ENCODE measurements at places on chromosomes 5 and 9. TPM values are rescaled to one million over a fixed set of nuclear protein-coding genes. Genes with fewer than 3 reads are reported as not detected.

ZFP2 gene
- polyA plus RNA-seq: 3.1 TPM

C7 gene
- polyA plus RNA-seq: 158 TPM

GABRA6 gene
- polyA plus RNA-seq: not detected

SMC2 gene
- 2.5 TPM for polyA plus RNA-seq

DPYSL3 gene
- 7.1 TPM for polyA plus RNA-seq

NDUFA8 gene
- 264 TPM for polyA plus RNA-seq

SPINK7 gene
- 1.8 TPM for polyA plus RNA-seq

ARL14EPL gene
- not detected for polyA plus RNA-seq

DNA sequence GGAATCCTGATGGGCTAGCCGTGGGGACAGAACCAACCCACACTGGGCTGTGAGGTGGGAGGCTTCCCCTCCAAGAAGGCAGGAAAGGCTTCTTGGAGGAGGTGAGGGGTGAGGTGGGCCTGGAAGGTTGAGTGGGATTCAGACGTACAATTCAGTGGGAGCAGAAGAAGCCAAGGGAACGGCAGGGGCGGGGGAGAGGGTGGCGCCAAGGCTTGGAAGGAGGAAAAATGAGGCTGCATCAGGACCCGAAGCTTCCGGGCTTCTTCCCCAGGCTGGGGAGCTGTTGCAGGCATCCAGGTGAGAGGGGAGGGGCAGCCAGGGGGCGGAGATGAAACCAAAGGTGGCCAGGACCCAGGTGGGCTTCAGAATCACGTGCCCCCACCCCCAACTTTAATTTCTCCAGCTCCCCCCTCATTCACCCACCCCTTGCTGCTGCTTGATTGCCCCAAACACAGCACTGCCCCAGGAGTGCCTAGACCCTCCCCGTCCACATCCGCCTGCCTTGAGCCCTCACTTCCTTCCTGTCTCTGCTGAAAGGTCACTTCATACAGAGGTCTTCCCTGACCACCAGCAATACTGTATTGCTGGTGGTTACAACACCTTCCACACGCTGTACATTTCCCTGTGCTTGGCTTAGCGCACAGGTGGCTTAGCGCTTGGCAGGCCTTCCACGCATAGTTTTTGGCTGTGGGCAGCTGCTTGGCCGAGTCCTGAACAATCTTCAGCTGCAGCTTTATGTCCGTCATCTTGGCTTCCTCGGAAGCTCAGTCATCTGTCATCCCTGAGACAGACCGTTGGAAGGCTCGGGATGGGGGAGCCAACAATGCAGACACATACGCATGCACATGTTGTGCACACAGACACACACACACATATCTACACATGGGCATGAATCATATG, 193.5 kb downstream of the RGS3 start:
- no peak for DNase-seq

DNA sequence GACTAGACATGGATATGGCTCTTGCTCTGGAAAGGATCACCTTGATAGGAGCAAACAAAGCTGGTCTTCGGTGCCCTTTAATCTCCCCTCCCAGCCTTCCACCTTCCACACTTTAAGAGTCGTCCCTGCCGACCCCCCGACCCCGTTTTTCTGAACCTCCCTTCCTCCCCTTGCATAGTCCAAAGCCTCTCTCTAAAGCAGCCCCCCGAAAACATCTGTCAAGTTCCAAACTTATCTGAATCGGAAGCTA, 423 bp upstream of the NUP214 start:
- no peak for DNase-seq

DNA sequence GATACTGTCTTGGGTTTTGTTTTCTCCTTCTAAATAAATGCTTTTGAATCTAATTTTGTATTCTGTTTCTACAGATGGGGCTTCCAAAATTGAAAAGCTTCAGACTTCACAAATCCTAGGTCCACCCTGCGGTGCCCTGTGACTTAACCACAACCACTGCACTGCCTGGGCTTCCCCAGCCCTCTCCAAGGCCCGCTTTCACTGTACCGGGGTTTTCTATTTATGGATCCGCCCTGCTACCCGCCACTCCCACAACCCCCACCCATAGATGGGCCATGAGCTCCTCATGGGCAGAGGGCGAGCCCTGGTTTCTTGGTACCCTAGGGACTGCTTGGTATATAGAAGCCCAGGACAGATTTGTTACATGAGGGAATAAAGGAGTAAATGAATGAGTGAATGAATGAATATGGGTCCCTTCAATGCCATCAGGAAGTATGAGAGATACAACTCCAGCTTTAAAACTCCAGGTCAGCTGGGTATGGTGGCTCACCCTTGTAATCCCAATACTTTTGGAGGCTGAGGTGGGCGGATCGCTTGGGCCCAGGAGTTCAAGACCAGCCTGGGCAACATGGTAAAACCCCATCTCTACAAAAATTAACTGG, 39.8 kb upstream of the NEK6 start:
- DNase-seq: peak; percentile 35

- DNase-seq: peak; percentile 77
Observed at GRCh38 chr5:68290260-68290674, 74.7 kb downstream of the PIK3R1 start.

- no peak for DNase-seq
Observed at GRCh38 chr5:53318303-53318702, 162.1 kb upstream of the FST start.

DNA sequence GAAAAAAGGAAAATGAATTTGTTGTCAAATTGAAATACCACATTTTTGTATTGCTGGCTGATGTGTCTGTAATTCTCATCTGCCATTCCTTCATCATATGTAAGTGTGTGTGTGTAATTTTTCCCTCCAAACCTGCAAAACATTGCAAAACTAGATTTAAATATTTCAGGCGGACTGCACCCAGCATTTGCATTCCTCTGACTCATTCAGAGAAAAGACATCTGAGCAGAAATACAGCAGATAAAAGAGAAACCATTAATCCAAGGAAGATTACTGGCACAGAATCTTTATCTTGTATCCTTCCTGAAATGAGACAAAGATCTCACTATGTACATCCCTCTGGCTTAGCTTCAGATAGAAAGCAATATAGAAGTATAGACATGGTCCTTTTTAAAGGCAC, 275.3 kb downstream of the TMEM38B start:
- DNase-seq: no peak

- DNase-seq: no peak
Observed at GRCh38 chr5:113493446-113493845, 5.2 kb upstream of the MCC start.

DNA sequence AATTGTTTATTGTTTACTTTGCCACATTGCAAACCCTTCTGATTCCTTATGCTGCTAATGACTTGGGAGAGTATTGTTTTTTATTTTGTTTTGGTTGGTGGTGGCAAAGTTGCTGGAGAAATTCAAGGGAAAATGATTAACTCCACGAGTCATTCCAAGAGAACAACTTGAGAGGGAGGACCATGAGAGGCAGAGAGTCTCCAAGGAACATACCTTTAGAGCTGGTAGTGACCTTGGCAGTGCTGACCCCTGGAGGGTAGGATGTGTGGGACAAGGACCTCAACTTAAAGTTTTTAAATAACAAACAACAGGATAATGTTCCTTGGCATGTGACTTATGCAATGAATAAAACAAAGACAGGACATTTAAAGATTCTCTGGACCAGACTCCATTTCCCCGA, 139.7 kb downstream of the LRRC70 start:
- DNase-seq: no peak

DNA sequence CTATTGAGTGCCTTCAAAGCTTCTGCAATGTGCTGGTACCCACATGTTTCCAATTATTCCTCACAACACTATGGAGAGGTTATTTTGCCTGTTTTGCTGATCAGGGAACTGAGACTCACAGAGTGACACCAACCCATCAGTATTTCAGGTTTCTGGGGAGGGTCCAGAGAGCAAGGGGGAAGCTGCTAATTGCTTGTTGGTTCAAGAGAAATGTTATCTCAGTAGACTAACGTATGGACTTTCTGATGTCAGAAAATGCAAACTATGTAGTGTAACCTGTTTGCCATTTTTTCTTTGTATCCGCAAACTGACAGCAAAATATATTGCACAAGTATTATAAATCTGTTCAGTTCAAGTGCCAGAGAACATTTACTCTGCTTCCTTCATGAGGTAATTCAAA, 108.3 kb upstream of the MSX2 start:
- no peak for DNase-seq

DNA sequence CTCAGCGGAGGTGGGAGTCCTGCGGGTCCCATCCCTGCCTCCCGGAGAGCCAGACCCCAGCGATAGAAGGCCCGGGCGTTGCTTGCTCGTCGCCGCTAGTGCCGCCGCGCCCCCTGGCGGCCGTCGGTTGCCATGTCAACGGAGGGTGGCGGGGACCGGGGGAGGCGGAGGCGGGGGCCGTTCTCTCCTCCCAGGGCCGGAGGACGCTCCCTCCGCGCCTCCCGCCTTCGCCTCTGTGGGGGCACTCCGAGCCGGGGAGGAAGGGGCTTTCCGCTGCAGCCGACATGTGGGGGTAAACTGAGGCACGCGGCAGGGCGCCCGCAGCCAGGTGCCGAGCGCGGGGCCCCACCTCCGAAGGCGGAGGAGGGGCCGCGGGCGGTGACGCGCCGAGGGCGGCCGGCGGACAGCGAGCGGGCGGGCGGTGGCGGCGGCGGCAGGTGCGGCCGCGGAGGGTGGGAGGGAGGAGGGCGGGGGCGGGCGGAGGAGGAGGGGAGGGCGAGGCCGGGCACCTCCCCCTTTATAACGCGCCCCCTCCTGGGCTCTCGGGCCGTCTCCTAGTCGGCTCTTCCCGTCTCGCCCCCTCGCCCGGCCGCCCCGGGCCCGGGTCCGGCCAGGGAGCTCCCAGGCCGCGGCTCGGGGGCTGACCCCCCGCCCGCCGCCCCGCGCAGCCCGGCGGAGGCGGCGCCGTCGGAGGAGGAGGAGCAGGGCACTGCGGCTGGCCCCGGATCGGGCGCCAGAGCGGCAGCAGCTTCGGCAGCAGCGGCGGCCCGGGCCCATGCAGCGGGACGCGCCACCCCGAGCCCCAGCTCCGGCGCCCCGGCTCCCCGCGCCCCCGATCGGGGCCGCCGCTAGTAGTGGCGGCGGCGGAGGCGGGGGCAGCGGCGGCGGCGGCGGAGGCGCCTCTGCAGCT, 556 bp upstream of the CDK9 start:
- DNase-seq: peak; percentile 92

DNA sequence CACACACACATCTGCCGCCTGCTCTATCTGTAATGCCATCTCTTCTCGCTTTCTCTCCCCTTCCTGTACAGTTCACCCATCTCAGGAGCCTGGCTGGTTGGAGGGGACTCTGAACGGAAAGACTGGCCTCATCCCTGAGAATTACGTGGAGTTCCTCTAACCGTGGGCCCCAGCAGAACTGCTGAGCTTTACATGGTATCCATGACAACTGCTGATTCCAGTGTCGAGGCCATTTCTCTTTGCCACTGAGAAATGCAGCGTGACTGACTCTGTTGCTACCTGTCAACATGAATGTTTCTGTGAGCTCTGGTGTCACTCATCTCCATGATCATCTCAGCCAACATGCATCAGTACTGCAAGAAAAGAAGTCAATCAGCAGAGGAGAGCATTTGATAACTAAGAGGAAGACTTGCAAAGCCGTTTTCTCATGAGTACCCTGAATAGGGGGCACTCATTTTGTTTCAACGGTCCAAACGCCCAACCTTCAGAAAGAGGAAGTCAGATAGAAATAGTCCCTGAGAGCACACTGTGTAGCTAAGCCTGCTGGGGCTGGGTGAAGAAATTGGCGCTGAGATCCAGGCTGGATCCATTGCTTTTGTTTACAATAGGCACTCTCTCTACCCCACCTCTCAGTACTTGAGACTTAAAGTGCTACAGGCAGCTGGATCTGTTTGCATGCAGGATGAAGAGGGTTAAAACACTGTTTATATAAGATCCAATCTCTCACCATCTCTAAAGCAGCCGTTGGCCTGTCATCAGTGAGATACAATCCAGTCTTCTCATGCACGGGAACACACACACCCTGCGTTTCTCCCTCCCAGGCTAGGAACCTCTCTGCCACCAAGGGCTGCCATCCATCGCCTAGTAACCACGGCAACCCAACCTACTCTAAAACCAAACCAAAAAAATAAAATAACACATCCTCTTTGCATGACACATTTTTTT, 180.9 kb downstream of the NR3C1 start:
- DNase-seq: no peak

GRCh38 chr9:515665-516064, 301.0 kb downstream of the DOCK8 start:
- DNase-seq: no peak

GRCh38 chr5:141359790-141360426, at the start of gene PCDHGB2:
TSS of gene PCDHGB2 (plus strand) at chr5:141359994. CDS start at chr5:141360136, 142 bp downstream.
- DNase-seq: no peak

GRCh38 chr5:135654761-135655467, 76.1 kb upstream of the CXCL14 start:
- DNase-seq: no peak

- DNase-seq: no peak
Observed at GRCh38 chr9:83472221-83472665, 66.0 kb downstream of the FRMD3 start.
